ENCODE measurements at places on chromosomes 7 and 10.

DNA sequence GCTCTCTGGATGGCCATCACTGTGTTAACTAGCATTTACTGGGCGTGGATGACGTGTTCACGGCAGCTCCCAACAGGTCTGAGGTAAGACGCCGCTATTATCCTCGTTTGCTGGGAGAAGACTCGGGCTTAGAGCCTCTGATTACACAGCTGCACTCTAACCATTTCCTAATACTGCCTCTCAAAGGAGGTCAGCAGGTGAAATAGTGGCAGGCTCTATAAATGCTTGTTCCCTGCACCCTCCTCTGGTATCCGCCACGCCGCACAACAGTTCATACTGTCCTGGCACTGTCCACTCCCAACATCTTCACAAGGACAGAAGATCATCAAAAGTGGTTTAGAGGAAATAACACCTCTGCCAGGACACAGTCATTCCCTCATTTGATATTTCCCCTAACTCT lies 28.3 kb downstream of the HIPK2 start:
- DNase-seq, result no peak

DNA sequence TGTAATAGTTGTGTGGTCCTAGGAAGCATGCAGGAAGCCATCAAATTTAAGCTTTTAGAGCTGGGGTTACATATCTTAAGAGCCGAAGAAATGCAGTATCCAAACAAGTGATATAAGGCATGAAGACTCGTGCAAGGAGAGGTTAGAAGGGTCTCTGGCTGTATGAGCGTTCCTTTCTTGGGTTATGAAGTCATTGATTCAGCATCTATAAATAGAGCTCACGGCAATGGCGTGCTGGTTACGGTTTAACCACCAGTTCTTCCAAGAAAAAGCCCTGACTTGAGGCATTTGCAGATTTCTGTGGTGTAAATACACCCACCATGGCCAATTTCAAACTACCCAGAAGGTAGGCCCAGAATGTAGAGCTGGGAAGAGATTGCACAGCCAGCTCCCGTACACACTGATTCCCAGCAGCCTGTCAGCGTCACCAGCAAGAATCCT lies 72.0 kb upstream of the KAT6B start:
- no peak for DNase-seq

- no peak for DNase-seq
Measured at GRCh38 chr10:28761084-28761846, 83.9 kb downstream of the BAMBI start.

GRCh38 chr10:97538411-97538810 lies 34.2 kb upstream of the ANKRD2 start:
- DNase-seq, result no peak

- DNase-seq, result no peak
Measured at GRCh38 chr7:122746948-122747347, 44.2 kb upstream of the RNF148 start.

- no peak for DNase-seq
Measured at GRCh38 chr7:127081539-127081938, 171.2 kb downstream of the GRM8 start.

GRCh38 chr7:123974326-123974908 lies 49.4 kb downstream of the SPAM1 start:
- DNase-seq, result no peak

- no peak for DNase-seq
Measured at GRCh38 chr10:70850097-70850496, 34.3 kb downstream of the SGPL1 start.

GRCh38 chr10:131841131-131841660 lies 59.6 kb upstream of the PPP2R2D start:
- no peak for DNase-seq

- peak; percentile 40 for DNase-seq
Measured at GRCh38 chr10:4763960-4764428, 62.0 kb upstream of the AKR1E2 start.

GRCh38 chr10:31605861-31606525 lies 287.0 kb downstream of the ZEB1 start:
- no peak for DNase-seq

DNA sequence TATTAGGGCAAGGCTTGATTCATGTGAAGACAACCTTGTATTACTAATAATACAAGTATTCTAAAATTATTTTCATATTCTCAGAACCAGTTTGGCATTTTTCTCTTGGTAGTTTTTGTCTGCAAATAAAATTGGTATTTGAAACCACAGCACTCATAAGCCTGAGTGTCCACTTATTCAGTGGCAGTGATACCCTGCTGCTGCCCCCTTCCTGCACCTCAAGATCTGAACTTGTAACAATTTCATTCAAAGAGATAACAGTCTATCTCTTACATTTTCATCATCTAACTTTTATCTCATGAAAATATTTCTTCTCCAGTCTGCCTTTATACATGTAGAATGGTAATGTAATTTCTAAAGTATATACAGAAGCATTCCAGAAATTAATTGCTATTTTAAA lies 9.3 kb downstream of the TFAM start:
- DNase-seq, result no peak

DNA sequence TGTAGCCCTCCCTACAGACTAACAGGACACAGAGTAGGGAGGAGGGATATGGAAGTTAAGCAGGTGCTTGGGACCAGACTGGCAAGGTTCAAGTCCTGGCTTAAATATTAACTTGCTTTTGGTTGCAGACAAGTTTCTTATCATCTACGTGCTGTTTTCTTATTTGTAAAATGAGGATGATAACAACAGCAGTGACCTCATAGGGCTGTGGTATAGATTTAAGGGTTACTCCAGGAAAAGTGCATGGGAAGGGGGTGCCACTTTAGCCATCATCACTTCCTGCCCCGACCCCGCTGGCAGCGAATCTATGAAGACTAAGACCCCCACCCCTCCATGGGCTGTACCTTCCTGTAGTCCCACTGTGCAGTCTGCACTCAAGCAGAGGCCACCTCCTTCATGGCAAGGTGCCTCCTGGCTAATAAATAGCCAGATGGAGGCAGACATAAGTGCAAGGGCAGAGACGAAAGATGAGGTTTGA lies 250.2 kb downstream of the COBL start:
- DNase-seq, result no peak

GRCh38 chr7:47807756-47808155 lies 140.5 kb downstream of the PKD1L1 start:
- no peak for DNase-seq

DNA sequence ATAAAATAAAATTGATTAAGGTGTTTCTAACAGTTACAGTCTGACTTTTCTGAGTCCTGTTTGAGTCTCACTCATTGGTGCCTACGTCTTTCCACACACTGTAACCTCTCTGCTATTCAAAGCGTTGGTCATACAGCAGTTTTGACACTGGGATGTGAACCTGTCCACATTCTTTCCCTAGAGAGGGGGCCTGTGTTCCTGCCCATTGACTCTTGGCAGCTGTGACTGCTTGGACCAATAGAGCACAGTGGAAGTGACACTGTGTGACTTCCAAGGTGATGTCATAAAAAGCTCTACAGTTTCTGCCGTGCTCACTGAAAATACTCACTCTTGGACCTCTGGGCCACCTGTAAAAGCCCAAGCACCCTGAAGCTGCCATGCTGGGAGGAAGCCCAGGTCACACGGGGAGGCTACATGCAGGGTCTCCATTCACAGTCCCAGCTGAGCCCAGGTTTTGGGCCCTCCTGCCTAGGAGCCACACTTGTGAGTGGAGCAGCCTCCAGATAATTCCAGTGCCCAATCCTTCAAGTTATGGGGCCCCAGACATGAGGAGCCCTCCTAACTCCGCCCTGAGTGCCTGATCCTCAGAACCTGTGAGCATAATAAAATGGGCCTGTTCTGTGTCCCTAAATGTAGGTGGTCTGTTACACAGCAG lies 704 bp upstream of the ANTXRL start:
- no peak for DNase-seq

DNA sequence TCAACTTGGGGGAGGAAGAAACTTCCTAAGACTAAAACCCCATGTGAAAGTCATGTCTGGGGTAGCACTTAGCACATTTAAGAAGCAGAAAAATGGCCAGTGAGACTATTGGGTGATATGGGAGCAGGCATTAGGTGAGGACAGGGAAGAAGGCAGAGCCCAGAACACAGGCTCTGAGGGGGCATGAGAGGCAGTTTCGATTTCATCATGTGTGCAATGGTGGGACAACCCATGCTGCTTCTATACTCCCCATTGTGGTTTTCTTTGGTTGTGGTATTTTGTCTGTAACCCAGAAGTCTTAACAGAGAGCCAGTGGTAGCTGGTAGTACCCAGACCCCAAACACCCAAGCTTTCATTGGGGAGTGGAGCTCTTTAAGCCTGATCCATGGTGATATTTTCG lies 752.0 kb downstream of the GRID1 start:
- DNase-seq, result no peak
